ENCODE measurements at places on chromosomes 13 and 19.

DNA sequence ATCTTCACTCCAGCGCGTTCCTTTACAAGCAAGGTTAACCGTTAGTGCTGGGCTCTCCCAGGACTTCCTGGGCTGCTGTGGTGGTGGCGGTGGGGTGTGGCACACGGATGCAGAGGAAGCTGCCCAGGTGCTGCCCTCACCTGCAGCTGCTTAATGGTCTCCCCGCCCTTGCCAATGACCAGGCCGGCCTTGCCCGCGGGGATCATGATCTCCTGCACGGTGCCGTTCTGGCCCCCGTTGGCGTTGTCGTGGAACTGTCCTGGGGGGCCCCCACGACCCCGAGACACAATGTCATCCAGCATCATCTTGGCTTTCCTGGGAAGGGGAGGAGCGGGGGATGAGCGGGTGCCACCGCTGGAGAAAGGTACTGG lies 6.1 kb downstream of the KHSRP start:
- no peak for DNase-seq

DNA sequence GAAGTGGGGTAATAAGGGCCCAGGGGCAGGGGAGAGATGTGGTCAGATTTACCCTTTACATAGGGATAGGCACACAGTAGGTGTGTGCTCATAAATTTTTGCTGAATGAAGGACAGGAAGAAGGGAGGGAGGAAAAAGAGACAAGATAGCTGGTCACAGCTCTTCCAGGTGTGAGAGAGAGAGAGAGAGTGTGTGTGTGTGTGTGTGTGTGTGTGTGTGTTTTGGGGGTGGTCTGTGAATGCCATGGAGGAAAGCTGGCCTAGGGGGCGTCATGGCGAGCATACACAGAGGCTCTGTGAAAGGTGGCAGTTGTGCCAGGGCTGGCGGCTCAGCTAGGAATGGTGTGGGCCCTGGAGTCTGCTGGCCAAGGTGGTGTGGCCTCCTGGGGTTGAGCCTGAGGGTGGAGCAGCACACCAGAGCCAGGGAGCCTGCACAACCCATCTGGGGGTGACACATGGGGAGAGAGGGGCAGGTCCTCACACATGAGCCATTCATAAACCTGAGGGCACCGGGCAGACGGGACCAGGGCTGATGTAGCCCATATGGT lies 6.0 kb upstream of the PRX start:
- no peak for DNase-seq

- no peak for DNase-seq
These were observed 7.0 kb upstream of the PGLS start for GRCh38 chr19:17504456-17504855.

DNA sequence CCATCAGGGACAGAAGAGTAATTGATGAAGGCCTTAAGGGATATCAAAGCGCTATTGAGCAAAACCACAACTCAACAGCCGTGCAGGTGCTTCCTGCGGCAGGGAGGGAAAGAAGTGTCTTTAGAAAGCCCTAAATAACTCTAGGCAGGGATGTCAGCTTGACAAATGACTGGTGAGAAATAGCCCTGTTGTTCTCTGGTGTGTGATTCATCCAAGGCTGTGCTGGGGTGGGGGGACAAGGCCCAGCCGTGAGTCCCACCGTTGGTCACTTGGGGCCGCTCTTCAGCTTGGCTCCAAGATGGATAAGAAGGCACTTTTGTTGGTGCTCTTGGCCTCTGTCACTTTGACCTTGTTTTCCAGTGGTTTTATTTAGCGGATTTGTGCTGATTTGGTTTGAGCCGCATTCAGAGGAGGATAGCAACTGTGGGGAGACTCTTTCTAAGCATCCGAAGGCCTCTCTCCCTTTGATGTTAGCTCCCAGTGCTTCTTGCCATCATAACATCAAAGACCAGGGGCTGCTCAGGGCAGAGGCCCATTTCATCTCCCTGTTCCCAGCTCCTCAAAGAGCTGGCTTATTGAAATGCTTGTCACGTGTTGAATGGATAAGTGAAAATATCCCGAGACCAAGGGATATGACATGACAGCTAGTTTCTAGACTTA lies 130.3 kb upstream of the SERP2 start:
- peak; percentile 57 for DNase-seq

GRCh38 chr13:109904218-109904617 lies 117.8 kb upstream of the IRS2 start:
- DNase-seq: no peak

GRCh38 chr13:108070925-108071324 lies 144.4 kb downstream of the LIG4 start:
- no peak for DNase-seq

- DNase-seq: no peak
These were observed 146.2 kb downstream of the MYO16 start for GRCh38 chr13:108775597-108775996.

GRCh38 chr13:79966493-79966895 lies 374.4 kb downstream of the SPRY2 start:
- DNase-seq: peak; percentile 17

- peak; percentile 83 for DNase-seq
These were observed 240.3 kb downstream of the LMO7 start for GRCh38 chr13:75876142-75877050.

- DNase-seq: peak; percentile 26
These were observed 934 bp downstream of the N4BP2L2 start for GRCh38 chr13:32537580-32538142.

DNA sequence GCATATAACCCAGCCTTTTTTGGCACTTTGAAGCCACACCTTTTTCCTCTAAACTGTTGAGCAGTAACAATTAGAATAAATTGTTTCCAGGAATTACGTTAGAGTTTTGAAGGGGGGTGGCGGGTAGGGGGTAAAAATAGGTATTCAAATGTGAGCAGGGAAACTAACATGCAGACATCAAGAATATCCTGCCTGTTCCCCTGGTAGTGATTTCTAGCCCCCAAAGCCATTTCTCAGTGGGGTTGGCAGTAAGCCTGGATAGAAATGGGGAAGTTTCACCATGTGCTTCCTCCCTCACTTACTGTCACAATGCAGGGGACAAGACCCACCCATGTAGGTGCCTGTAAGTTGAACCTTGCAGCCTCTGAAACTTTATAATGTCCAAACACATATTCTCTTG lies 3.8 kb downstream of the DOCK9 start:
- no peak for DNase-seq

GRCh38 chr13:34357435-34358232 lies 539.7 kb downstream of the RFC3 start:
- DNase-seq: peak; percentile 75

DNA sequence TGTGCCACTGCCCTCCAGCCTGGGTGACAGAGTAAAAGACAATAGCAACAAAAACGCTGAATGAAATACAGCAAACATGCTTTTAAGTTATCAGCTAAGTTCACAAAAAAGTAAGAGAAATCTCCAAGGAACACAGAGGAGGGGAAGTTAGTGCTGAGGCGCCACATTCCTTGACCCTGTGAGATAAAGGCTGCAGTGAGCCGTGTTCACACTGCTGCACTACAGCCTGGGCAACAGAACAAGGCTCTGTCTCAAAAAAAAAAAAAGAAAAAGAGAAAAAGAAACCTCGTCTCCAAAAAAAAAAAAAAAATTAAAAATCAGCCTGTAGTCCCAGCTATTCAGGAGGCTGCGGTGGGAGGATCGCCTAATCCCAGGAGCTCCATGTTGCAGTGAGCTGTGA lies 16.3 kb upstream of the DOCK6 start:
- DNase-seq: peak; percentile 47

DNA sequence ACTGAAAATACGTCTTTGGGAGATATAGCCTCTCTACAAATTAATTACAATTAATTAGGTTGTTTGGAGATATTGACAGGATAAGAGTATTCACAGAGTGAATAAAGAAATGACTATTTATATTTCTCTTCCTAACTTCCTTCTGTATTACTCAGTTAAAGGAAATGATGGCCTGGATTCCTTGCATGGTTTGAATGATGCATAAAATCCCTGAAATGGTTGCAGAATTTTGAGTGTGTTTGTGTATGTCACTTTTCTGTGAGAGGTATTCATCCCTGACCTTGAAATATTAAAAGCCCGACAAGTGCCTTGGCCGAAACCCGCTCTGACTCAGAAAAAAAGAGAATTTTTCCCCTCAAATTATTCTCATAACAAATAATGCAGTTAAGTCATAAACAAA lies 90.0 kb downstream of the PDS5B start:
- DNase-seq: no peak

DNA sequence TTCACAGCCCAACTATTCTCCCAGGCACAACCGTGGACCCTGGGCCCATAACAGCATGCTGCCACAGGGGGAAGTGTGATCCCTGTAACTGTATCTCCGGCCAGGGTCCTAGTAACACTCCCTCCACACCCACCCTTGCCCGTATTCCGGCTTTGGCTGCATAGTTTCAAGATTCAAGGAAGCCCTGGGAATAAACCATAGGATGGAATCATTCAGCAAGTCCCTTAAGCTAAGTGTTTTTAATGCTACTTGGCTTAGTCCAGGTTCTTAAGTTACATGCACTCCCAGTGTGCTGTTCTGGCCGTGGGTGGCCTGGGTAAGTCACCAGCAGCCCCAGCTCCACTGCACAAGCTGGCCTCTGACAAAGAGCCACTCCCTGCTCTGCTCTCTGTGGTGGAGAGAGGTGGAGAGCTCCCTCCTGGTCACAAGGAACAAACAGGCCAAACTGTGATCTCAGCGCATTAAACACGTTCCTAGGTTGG lies 532.4 kb upstream of the SGCG start:
- DNase-seq: no peak

DNA sequence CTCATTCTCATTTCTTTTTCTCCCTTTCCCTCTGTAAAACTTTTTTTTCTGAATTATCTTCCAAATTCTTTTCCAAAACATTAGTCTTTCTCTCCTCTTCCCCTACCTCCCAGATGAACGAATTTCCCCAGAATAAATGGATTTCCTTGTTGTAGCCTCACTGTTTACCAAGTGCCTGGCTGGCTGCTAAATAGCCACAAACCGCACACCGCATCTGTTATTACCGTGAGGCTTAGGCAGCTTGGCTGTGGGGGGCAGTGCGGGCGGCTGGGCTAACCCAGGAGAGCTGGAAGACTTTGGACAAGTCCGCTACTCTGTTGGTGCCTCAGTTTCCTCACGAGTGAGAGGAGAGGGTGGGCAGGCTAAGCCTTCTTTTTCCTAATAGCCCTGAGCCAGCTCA lies 10.7 kb downstream of the IL17D start:
- DNase-seq: peak; percentile 64

- DNase-seq: no peak
These were observed 2.2 kb upstream of the CLEC17A start for GRCh38 chr19:14580623-14581237.

DNA sequence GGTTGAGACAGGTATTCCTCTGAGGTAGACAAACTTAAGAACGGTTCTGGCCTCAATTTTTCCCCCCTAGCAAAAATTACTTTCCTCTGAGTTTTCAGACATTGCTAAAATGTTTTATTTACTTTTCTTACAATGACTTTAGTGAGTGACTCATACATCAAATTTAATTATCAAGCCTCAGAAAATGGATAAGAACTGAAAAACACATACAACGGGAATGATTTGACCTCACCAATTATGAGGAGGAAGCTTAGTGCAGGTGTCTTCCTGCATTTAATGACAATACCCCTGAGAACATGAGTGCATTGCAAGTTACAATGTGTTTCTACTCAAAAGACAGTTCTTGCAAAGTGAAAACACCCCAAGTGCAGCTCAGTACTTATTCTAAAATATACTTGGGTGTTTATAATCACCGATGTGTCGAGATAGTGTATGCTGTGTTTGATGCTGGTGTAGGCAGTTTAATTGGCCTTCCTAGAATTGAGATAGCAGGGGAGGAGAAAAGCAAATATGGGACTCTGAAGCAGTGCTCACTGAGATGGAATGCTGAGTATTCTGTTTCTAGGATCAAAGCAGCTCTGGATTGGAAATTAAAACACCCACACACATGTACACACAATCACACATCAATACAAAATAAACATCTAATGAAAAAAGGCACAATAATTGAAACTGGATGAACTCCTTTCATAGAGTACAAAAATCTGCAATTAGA lies 189.5 kb upstream of the SLC10A2 start:
- DNase-seq: no peak

GRCh38 chr19:6876748-6877147 lies 10.6 kb upstream of the ADGRE1 start:
- no peak for DNase-seq

DNA sequence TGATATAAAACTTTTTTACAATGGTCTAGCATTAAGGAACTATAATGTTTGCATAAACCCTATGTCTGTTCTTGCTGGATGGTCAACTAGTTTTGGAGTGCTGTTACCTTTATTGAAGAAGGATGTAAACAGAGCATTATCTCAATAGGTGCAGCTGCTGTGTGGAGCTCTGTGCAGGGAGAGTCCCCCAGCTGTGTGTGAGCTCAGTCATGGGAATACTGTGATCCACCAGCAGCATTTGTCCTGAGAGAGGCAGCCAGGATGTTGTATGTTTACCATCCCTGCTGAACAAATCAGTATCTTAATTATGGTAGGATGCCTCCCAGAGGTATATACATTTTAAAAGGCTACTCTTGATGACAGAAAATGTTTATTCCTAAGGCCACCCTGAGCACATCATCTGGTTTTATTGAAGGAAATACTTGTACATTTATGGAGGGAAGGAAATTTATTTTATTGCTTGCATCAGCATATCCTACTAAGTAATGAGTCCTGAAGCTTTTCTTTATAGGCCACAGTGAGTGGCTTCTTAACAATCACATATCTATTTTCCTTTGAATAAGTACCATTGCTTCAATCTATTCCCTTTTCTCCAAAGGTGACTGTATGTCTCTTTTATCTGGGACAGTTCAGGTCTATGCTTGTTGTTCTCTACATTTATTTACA lies 11.7 kb downstream of the RAP2A start:
- DNase-seq: no peak

DNA sequence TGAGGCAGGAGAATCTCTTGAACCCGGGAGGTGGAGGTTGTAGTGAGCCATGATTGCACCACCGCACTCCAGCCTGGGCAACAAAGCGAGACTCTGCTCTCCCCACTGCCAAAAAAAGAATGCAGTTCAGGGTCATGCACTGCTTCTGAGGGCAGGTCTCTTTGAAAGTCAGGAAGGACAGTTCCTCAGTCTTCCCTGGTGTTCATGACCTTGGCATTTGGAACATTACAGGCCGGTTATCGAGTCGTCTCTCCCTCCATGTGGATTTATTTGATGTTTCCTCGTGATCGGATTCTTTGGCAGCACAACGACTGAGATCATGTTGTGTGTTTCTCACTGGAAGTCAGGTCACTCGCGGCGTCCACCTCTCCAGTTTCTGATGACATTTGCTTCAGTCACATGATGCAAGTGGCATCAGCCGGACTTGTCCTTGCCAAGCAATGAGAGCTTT lies 17.2 kb downstream of the FGF21 start:
- DNase-seq: peak; percentile 33

DNA sequence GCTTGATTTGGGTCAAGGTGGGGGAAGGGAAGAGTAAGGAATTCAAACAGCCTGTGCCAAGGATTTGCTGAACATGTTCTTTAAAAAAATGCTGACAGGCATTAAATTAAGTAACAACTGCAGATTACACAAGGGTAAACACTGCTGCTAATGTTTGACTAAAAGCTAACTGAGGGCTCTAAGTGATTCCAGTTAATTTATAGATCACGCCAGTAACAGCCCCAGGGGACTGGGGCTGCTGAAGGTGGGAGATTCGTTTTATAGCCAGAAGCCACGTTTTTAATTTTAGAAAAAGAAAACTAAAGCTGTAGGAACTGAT lies 321.7 kb downstream of the DLEU7 start:
- peak; percentile 63 for DNase-seq

All from fibroblast of the aortic adventitia (primary cell).